Stimulated activated CD4-positive, alpha-beta T cell treated with anti-CD3 and anti-CD28 coated beads, Interleukin-1b, Interleukin-23, amount 100 ng/mL, for 1 hour (primary cell): ENCODE measurements at places on chromosomes 4 and X.

GRCh38 chrX:71111921-71112431 is 599 bp upstream of the IL2RG start:
- no peak for DNase-seq

DNA sequence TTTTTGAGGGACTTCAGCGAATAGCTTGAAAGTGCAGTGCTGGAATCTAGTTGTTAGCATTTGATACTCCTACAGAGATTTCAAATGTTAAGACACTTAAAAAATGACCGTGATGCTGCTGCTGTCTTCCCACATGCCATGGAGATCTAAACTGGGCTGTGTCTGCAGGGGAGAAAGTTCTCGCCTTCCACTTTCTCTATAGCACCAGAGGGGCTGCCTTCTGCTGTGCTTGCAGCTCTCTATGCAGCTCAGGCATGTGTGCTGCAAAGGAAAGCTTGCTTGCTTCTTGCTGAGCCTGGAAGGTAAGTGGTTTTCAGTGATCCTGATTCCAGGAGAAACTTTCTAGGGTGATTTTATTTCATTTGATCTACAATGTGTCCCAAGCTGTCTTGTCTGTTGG is 137.8 kb downstream of the SOWAHB start:
- no peak for DNase-seq

GRCh38 chr4:124432500-124432899 is 280.0 kb downstream of the ANKRD50 start:
- no peak for DNase-seq

GRCh38 chr4:26955241-26955640 is 94.6 kb downstream of the STIM2 start:
- no peak for DNase-seq

- DNase-seq: no peak
These were observed 627.1 kb upstream of the AADAT start for GRCh38 chr4:170716868-170717267.

DNA sequence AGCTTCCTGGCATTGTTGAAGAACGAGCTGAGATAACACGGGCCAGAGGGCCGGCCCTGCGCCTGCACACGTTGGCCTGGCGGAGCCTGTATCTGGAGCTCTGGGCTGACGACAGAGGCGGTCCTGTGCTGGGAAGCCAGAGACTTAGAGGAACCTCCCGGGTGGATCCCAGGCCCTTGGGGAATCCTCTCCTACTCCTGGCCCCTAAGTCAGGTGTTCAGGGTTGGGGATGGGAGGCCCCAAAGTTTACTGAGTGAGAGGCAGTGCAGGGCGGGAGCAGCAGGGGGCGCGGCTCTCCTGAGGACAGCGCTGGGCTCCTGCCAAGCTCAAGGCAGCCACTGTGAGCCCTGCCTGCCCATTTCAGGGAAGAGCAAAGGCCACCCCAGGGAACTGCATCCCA is 2.5 kb upstream of the HTRA3 start:
- no peak for DNase-seq

DNA sequence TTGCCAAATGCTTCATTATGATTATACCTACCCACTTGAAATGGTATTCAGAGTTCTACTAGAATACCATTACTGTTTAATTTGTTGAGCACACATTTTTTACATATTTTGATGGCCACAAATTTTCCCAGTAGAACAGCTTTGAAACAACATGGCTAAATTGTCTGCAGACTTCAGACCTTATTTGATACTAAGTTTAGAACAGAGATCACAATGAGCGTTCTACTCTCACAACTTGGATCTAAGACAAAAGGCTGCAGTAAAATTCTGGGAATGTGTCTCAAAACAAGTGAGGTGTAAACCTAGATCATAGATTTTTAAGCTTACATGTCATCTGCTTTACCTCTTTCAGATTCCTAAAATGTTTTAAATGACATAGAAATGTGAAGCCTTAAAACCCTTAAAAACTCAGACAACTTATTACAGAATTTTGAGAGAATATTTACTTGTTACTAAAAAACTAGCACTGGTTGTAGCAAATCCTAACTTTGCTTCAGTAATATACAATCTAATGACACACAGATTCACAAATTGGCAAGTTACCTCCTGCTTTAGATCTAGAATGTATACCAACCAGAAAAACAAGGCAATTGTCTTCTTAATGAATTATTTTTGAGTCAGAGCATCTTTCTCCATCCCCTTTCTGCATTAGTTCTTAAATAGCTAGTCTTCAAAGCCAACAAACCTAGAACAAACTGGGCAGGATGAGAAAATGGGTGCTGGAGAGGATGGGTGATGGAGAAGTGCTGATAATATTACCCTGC is 243.3 kb downstream of the SLC7A11 start:
- no peak for DNase-seq

DNA sequence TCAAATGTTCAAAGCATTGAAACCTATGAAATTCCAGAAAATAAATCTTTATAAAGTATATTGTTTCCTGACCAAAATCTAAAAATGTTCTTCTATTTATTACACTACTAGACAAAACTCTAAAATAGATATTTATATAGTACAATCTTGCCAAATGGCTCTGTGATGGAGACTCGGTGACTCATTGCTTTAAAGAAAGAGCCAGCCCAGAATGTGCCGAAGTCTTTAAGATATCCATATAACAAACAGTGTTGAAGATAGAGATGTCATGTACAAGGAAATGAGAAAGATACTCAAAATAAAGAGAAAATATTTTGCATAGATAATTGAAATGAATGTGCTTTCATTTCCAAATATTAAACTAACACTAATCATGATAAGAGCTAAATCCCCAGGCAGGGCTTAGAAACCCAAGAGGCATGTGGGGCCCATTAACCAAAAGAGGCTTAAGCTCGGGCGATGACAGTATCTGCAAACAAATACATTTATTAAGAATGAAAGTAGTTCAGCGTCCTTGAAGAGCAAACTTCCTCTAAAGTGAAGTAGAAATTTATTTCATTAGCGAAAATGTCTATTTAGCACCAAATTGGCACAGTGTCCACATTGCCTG is 102.1 kb upstream of the FAM9B start:
- DNase-seq: no peak

DNA sequence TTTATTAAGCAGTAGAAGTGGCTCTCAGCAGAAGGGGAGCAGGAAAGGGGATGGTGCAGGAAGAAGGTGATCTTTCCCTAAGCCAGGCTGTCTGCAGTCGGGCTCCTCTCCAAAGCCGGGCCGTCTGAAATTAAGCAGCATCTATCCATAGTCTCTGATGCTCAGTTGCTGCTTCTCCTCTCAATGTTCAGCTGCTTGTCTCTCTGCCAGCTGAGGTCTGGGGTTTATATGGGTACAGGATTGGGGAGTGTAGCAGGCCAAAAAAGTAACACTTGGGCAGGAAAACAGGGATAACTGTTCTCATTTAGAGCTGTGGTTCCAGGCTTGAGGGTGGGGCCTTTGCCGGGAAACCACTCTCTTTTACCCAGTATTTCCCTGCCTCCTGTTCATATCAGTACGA is 39.2 kb upstream of the CCKAR start:
- no peak for DNase-seq

GRCh38 chr4:86744570-86744969 is 104.6 kb downstream of the SLC10A6 start:
- DNase-seq: no peak

GRCh38 chr4:182289809-182290208 is 46.6 kb downstream of the TENM3 start:
- no peak for DNase-seq

GRCh38 chr4:115491686-115492085 is 378.3 kb upstream of the NDST4 start:
- no peak for DNase-seq

- DNase-seq: no peak
These were observed 240.5 kb downstream of the STIM2 start for GRCh38 chr4:27101126-27101525.

DNA sequence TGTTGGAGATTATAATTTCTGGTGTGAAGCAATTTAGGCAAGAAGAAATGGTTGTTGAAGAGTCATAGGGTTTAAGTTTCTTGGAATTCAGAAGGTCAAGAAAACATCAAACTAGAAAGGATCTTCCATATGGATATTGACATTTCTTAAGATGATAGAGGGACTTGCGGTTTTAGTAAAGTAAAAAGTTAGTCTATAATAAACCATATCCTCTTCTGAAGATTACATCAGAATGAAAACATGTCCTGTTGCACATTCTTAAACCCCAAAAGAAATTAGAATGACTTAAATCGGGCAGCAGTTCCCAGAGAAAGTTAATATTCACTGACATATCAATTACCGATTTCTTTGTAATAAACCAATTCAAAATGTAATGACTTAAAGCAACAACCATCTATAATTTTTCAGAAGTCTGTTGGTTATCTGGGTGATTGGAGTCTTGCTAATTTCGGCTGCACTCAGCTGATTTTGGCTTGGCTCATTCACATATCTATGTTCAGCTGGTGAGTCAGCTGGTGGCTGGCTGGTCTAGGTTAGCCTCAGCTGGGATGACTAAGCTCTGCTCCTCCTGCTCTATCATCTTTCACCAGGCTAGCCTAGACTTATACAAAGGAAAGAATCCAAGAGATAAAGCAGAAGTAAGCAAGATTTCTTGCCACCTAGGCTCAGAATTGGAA is 24.4 kb upstream of the DYNLT3 start:
- DNase-seq: no peak

DNA sequence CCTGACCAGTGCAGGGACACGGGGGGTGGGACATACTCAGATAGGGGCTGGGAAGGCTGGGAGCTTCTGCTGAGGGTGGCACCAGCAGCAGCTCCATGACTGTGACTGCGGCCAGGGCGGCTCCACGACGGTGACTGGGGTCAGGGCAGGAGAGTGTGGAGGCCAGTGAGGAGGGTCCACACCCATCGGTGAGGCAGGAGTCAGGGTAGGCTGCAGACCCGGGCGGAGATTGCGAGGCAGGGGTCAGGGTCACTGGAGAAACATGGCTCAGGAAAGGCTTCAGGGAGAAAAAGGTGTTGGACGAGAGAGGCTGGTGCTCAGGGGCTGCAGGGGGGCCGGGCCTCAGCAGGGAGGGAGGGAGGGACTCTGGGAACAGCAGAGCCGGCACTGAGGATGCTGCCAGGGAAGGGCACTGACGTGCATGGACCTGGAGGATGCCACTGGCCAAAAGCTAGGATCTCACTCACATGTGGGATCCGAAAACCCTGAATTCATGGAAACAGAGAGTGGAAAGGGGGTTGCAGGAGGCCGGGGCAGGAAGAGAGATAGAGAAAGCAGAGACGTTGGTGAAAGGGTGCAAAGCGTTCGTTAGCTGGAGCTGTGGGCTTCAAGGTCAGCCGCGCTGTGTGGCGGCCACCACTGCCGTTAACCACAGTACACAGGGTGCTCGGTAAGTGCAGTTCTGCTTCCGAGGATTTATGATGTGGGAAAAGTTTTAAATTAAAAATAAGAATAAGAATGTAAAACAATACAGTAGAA is 22.0 kb downstream of the ATP5ME start:
- no peak for DNase-seq

DNA sequence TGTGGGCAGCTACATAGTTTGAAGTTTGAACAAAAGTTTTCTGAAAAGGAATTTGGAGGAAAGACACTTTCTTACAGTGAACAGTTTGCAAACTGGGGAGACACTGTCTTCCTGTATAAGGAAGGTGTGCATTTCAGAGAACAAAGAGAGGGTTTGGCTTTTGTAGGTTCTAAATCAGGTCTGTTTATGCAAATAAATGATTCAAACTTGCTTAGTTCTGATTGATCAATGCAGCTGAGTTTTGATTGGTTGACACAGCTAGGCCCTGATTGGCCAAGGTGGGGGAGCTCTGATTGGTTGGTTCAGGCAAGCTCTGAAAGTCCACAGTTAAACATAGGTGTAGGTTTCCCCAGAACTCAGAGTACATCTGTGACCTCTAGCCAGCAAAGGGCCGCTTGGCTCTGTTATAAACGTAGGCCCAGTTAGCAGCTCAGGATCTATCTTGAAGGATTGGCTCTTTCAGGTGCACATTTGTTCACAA is 63.0 kb upstream of the ENPP6 start:
- DNase-seq: no peak

- DNase-seq: no peak
These were observed 136.4 kb downstream of the CPE start for GRCh38 chr4:165515201-165515600.

DNA sequence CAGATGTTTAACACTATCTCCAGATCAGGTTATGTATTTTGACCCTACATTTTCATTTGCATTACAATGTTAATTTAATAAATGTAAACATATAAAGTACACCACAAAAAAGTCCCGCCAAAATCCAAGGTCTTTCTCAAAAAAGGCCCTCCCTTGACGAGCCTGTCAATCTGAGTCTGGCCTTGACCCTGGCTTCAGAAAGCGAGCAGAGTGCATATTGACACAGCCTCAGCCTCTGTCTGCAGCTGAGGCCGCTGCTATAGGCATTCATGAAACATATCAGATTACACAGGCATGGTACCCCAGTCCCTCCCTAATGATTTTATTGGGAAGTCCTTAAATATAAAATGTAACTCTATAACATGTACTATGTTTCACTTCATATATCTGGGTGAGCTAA is 6.2 kb downstream of the MBNL3 start:
- no peak for DNase-seq

DNA sequence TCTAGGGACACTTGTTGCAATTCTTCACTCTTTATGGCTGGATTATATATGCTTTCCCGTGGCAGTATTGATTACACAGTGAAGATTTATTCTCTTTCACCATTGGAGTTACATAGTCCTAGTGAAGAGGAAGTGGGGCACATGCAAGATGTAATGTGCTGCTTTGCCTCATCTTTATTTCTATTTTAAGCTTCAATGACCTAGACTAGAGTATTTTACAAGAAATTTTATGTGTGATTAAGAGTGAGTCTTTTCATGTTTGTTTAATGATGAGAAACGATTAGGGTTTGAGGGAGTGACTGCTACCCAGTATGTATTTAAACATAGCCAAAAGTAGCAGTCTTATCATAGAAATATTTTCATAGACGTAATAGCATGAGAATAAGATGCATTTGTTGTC is 30.8 kb downstream of the DIAPH2 start:
- no peak for DNase-seq

GRCh38 chr4:82038936-82039335 is 334.9 kb downstream of the HNRNPD start:
- DNase-seq: no peak

GRCh38 chr4:95186666-95187065 is 362.1 kb downstream of the UNC5C start:
- no peak for DNase-seq

DNA sequence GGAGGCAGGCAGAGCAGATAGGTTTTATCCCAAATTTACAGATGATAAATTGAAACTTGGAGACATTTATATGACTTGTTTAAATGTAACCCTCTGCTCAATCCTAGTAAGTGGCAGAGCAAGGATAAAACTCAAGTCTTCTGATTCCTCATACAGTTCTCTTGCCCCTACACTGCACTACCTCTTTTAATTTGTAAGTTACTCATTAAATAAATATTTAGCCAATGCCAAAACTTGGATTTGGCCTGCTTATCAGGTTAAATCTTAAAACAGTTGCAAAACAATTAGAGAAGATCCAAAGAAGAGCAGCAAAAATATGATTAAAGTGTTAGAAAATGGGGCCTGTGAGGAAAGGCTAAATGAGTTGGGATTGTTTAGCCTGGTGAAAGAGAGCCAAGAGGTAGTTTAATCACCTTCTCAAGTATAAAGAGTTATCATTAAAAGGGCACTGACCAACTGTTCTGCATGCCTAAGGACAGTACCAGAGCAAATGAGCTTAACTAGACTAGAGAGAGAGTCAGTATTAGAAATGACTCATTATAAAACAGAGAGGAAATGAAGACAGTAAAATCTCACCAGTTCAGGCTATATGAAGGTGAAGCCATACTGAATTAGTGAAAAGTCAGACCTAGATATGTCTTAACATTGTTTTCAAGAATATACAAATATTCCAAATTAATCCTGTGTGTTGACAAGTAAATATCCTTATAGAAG is 146.3 kb downstream of the GRIA3 start:
- no peak for DNase-seq
